ENCODE measurements at places on chromosomes 3 and 15.

DNA sequence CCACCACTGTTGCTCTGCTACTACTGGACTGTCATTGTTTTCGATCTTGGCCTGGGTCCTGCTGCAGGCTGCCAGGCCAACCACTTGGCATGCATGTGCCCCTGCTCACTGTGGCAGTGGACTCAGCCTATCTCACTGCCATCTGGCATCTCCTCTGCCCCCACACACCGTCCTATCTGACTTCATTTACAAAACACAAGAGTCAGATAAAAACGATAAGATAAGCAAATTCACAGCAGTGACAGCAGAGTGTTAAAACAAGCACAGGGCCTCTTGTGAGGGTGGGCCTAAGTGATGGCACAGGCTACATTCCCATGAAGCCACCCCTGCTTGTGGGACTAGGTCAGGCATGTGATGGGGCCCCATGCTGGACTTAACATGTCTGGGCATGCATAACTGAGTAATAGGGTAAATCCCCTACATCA lies 68.1 kb downstream of the CRYGS start:
- no peak for DNase-seq

- DNase-seq: no peak
These were observed 152.9 kb downstream of the ATP10A start for GRCh38 chr15:25710184-25710583.

- DNase-seq: no peak
These were observed 38.6 kb downstream of the MGLL start for GRCh38 chr3:127783642-127784160.

- DNase-seq: no peak
These were observed 269.4 kb upstream of the RBMS3 start for GRCh38 chr3:29011441-29011840.

DNA sequence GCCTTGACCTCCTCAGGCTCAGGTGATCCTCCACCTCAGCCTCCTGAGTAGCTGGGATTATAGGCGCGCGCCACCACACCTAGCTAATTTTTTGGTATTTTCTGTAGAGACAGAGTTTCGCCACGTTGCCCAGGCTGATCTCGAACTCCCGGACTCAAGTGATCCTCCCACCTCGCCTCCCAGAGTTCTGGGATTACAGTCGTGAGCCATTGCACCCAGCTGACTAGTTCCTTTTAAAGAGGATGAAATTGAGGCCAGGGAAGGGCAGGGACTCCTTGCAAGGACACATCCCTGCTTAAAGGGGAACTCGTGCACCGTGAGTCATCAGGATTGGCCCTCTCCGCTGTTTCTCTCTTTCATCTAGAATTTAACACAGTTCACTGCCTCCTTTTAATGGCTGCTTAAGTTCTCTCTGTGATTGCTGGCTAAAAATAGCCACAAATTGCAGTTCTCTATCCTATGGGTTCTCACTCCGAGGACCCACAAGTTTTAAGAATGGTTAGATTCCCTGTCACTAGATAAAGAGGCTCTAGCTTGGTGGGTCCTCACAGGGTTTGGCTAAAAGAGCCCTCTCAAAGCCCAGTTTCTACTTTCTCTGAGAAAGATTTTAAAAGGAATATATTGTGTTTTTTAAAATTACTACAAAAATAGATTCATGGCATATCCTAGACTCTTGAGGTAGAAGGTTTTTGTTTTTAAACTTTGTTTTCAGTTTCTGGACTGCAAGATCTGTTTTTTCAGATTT lies 1.4 kb downstream of the CRTAP start:
- no peak for DNase-seq

DNA sequence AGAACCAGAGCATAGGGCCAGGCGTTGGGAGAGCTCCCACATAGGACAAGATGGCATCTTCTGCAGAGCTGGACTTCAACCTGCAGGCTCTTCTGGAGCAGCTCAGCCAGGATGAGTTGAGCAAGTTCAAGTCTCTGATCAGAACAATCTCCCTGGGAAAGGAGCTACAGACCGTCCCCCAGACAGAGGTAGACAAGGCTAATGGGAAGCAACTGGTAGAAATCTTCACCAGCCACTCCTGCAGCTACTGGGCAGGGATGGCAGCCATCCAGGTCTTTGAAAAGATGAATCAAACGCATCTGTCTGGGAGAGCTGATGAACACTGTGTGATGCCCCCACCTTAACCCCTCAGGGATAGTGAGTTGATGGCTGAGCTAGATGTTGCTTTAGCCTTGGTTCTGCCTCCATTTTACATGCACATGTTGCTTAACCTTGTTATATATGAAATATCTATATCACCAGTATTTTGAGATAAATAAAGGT lies at the start of gene PYDC2:
Gene PYDC2, plus strand, starts transcription at position 51 of the 483 bp plus-strand sequence. Its CDS starts 0 bp downstream, at position 51.
- DNase-seq: no peak

GRCh38 chr3:63724987-63725386 lies 72.5 kb downstream of the SNTN start:
- no peak for DNase-seq

GRCh38 chr15:80727196-80727595 lies 32.1 kb downstream of the ABHD17C start:
- no peak for DNase-seq

DNA sequence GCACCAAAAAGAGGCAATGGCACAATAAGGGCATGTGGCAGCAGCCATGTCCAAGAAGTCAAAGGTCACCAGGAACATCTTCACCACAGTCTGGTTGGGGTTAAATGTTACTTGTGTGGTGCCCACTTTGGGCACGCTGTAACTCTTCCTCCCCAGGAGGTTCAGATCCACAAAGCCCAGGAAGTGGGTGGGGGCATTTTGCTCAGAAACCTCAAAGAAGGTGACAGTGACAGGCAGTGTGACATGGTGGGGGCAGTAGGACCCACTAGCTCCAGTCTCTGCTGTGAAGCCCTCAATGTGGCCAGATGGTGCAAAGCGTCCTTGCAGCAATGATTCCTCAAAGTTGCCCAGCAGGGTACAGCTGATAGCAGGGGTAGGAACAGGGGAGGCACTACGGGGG lies 5.8 kb downstream of the ZNF80 start:
- DNase-seq: no peak

GRCh38 chr3:116741467-116741866 lies 31.9 kb downstream of the TUSC7 start:
- no peak for DNase-seq

GRCh38 chr3:6099458-6100075 lies 761.3 kb upstream of the GRM7 start:
- DNase-seq: no peak

DNA sequence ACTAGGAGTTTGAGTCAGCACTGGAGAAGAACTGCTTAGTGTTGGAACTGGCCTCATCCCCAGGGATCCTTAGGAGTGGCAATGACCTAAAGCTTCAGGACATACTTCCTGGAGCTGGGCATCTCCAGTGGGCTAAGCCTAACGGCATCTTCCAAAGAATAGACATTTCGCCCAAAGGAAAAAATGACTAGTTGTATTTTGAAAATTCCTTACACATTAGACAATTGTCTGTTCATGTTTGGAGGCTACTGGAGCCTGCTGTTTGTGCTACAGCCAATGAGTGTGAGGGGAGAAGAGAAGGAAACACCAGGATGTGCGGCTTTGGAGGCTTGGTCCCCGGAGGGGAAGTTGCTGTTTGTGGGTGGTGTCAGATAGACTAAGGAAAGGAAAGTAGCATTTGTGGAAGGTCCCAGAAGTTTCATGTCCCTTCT lies 77.6 kb downstream of the POLR2M start:
- no peak for DNase-seq

DNA sequence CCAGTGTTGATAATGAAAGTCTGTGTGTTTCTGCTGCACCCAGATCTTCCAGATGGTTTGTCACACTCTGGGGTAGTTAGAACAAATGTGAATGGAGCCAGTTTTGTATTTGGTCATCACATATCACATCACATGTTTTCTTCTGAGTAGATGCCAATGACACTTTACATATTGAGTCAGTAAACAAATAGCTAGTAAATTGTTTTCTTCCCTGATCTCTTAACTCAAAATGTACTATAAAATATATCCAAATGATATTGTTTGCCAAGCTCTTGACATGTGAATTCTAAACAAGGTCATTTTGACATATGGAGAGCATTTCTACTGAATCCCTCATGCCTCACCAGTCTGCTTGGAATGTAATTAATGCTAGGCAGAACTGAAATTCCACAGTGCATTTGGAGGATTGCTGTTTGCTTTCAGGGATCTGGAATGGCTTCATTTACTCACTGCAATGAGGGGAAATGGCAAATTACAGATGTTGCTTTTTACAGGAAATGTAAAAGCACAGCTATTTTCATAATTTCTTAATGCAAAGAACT lies 45.0 kb downstream of the PDHB start:
- DNase-seq: no peak

GRCh38 chr3:131216801-131217200 lies 164.8 kb upstream of the NUDT16 start:
- no peak for DNase-seq

DNA sequence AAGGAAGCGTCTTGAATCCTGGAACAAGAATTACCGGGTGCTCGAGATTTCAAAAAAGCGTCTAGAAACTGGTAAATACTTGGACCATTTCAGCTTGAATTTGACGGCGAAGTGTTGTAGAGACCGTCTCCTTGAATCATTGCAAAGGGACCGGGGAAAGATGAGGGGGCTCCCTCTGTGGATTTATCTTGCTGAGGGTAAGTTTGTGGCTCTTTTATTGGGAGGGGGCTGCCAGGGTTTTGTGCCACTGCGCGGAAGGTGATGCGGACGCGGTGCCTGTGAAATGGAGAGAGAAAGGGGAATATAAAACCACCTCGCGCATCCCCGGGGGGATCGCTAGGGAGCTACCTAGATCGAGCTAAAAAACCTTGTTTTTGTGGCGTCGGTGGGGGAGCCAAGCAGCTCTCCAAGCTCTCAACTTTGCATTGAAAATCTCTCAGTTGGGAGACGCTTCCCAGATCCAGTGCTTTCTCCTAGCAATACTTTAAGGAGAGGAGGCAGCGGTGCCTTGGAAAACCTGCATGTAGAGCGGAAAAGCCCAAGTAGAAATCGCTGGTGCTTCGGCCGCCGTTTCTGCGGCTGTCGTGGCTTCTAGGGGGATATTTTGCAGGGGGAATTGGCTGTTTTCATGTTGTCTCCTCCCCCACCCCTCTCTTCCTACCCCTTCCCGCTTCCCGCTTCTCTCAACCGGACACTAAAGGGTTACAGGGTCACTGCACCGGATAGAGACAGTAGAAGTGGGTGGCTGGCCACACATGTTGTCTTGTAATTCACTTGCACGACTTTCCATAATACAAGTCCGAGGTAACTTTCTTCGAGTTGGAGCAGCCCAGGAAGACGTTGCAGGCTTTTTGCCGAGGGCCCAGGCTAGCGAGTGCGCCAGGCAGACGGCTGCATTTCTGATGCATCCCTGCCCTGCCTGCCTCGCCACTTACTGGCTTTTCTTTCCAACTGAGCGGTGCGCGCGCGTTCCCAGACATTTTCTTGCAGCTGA lies 187.6 kb downstream of the NLGN1 start:
- DNase-seq: no peak

GRCh38 chr3:185399737-185400667 lies 37.1 kb downstream of the MAP3K13 start:
- no peak for DNase-seq

- DNase-seq: no peak
These were observed 5.1 kb upstream of the KLHL40 start for GRCh38 chr3:42680271-42680670.

GRCh38 chr15:25703726-25704125 lies 159.4 kb downstream of the ATP10A start:
- no peak for DNase-seq

GRCh38 chr3:81962396-81962795 lies 201.0 kb upstream of the GBE1 start:
- no peak for DNase-seq

- DNase-seq: peak; percentile 47
These were observed 108.9 kb downstream of the FBLN2 start for GRCh38 chr3:13657660-13658435.

DNA sequence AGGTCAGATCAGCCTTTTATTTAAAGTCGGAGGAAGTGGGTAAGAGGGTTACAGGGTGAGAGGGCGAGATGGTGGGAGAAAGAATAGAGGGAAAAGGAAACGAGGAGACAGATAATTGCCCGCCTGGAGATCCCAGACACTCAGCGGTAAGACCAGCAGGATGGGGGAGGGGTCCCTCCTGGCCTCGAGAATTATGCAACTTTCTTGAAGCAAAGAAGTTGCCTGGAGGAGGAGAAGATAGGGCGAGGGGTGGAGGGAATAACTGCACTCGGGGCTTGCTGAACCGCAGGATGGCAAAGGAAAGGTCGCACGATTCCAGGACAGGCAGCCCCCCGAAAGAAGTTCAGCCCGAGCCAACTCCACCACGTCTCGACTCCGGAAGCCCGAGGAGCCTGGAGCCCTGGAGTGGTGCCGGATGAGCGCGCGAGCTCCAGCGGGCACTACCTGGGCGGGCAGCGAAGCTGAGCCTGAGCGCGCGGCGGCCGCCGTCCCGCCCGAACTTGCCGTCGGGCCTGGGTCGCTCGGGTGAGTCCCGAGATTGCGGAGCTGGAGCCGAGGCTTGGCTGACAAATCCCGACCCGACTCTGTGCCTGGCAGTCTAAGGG lies 402 bp downstream of the WWTR1 start:
- DNase-seq: no peak

GRCh38 chr15:60417112-60417511 lies 19.3 kb upstream of the ANXA2 start:
- no peak for DNase-seq

GRCh38 chr15:96072821-96073220 lies 257.7 kb upstream of the NR2F2 start:
- DNase-seq: no peak

GRCh38 chr3:127486321-127486944 lies 104.1 kb downstream of the TPRA1 start:
- no peak for DNase-seq

- DNase-seq: no peak
These were observed 636 bp downstream of the TBC1D21 start for GRCh38 chr15:73873889-73874511.

DNA sequence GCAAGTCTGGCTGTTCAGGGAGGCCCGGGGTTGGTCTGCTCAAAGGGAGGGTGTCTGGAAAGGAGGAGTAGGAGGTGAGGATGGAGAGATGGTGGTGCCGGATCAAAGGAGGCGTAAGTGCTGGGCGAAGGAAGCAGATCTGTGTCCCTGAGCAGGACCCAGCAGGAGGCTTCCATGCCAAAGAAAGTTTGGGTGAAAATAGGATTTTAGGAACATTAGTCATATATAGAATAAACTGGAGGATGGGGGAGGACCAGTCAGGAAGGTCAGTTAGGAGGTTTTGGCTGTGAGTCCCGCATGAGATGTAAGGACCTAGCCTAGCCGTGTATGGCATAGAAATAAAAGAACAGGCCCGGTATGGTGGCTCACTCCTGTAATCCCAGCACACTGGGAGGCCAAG lies 28.6 kb upstream of the VPS8 start:
- no peak for DNase-seq

GRCh38 chr3:38325256-38325655 lies 21.3 kb upstream of the XYLB start:
- no peak for DNase-seq

DNA sequence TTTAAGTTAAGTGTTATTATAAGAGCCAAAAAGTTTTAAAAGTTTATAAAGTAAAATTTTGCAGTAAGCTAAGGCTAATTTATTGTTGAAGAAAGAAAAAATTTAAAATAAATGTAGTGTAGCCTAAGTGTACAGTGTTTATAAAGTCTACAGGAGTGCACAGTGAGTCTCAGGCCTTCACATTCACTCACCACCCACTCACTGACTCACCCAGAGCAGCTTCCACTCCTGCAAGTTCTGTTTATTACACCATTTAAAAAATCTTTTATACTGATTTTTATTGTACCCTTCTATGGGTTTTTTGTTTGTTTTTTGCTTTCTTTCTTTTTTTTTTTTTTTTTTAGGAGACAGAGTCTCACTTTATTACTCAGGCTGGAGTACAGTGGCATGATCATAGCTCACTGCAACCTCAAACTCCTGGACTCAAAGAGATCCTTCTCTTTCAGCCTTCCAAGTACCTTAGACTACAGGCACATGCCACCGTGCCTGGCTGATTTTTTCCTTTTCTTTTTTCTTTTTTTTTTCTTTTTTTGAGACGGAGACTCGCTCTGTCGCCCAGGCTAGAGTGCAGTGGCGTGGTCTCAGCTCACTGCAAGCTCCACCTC lies 25.9 kb downstream of the CSTA start:
- DNase-seq: no peak
